ENCODE measurements at places on chromosomes 1 and 21.

GRCh38 chr1:29746076-29746665, 509.8 kb downstream of the PTPRU start:
- no peak for DNase-seq

DNA sequence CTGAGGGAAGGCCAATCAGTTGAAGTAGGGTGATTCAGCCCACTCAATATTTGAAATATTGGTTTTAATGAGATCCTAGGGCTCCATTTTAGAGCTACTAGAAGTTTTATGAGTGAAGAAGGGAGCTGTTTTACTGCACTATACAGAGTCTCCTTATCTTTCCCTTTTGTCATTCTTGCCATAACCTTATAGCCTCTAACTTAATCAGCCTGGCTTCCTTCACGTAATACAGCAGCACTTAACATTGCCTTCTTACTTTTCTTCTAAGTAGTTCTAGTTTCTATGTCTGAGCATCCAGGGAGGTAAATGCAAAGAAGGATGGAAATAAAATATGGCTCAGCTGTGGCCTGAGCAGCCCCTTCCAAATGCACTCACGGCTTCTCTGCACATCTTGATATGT, 299.3 kb downstream of the KIF26B start:
- no peak for DNase-seq

GRCh38 chr1:113086541-113086940, 13.5 kb downstream of the LRIG2 start:
- DNase-seq: no peak

DNA sequence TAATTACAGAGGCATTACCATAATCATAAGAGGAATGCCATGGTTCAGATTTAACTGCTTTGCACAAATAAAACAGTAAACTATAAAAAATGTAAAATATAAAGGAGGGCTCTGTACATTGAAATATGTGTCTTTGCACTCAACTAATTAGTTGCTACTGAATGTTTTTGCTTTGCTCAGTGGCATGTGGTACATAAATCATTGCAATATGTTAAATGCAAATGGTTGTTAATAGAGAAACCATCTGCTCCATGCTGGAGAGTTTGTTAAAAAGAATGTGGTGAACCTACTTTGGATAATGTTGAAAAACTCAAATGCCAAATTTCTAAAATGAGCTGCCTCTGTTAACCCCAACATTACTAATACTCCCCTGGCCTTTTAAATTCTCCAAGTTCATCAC, 201.5 kb downstream of the NTNG1 start:
- peak; percentile 21 for DNase-seq

All from left lung (tissue), 14 donors.